ENCODE measurements at places on chromosomes 2 and 18.

DNA sequence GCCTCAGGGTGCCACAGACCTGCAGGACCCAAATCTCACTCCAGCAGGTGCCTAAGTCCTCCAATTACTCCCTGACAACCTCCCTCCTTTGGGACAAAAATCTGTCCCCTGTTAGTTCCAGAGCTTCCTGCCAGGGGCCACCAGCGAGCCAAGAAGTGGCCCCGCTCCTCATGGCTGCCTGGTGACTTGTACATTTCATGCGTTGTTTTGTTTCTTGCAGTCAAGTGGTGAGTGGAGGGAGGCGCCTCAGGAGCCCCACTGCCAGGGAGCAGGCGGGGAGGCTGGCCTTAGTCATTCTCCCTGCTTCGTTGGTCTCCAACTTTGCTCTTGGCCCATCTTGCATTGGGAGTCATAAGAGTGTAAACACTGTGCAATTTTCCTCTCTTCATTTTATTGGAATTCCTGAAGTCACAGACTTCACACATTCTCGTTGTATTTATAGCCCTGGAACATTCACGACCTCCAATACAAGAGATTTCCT lies 81.3 kb downstream of the KCNF1 start:
- no peak for DNase-seq

GRCh38 chr18:47246027-47246971 lies 5.2 kb downstream of the SKOR2 start:
- DNase-seq: no peak

GRCh38 chr18:2981212-2981728 lies 31.7 kb downstream of the LPIN2 start:
- no peak for DNase-seq

- DNase-seq: no peak
Observed at GRCh38 chr2:215003001-215003400, 135.4 kb downstream of the ABCA12 start.

DNA sequence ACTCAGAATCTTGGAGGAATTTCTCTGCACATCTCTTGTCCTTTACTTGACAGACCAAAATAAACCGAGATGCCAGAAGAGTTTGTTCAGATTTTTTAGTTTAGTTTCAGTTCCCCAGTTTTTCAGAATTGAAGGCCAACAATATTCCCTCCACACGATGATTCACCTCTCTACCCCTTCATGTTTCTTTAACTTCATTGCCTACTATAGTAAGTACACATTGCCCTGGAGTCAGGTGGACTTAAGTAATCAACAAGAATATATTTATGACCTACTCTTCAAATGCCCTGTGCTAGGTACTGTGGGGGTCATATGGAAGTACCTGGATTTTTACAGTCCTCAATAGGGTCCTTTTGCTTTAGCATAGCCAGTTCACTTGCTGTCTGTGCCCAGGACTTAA lies 79.6 kb upstream of the CTLA4 start:
- no peak for DNase-seq

- no peak for DNase-seq
Observed at GRCh38 chr2:27720004-27720551, 51.4 kb upstream of the MRPL33 start.

DNA sequence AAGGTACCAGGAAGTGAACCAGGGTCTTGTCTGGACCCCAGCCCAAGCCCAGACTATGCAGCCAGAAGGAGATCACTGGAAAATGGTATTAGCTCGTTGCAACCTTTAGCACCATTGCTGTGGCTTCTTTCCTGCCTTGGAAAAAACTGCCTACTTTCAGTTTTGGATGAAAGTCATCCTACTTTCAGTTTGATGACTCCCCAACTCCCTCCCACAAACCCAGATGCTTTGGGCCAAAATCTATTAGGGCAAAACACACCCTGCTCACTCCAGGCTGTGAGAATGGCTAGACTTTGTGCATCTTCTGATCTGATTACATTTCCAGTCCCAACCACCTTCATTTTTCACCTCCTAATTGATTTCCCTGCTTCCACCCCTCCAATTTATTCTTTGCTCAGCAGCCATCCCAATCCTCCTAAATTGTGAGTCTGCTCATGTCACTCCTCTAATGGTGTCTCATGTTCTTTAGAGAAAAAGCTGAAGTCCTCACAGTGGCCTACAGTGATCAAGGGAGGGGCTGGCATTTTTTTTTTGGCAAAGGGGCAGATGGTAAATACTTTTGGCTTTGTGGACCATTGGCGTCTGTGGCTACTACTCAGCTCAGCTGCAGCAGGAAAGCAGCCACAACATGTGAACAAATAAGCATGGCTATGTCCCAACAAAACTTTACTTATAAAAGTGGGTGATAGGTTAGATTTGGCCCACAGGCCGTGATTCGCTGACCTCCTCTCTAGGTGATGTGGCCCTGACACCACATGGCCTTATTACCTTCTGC lies 368.7 kb downstream of the SLC4A3 start:
- no peak for DNase-seq

GRCh38 chr2:16238001-16238761 lies 297.8 kb downstream of the MYCN start:
- DNase-seq: no peak

DNA sequence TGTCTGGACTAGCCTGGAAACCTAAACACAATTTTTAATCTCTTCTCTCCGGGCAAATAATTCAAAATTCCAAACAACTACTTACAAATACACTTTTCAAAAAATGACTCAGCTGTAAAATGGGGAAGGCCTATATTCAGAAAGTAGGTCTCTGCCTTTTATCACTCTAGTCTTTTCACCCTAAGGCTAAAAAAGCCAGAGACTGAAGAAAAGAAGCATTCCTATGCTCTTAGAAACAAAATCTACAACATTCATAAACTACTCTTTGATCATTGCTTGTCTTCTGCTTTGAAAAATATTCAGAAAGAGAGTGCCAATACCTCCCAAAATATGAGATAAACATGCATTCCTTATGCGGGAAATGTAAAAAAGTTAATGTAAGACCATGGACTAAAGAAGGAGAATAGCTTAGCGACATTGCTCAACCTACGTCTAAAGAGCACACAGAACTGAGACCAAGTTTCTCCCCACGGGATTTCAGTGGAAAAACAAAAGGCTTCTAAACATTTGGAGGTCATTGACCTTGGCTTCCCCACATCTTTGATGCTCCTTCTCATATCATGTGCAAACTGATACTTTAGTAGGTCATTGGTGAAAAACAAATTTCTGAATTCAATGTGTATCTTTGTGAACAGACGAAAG lies 74.4 kb upstream of the EPB41L3 start:
- no peak for DNase-seq

DNA sequence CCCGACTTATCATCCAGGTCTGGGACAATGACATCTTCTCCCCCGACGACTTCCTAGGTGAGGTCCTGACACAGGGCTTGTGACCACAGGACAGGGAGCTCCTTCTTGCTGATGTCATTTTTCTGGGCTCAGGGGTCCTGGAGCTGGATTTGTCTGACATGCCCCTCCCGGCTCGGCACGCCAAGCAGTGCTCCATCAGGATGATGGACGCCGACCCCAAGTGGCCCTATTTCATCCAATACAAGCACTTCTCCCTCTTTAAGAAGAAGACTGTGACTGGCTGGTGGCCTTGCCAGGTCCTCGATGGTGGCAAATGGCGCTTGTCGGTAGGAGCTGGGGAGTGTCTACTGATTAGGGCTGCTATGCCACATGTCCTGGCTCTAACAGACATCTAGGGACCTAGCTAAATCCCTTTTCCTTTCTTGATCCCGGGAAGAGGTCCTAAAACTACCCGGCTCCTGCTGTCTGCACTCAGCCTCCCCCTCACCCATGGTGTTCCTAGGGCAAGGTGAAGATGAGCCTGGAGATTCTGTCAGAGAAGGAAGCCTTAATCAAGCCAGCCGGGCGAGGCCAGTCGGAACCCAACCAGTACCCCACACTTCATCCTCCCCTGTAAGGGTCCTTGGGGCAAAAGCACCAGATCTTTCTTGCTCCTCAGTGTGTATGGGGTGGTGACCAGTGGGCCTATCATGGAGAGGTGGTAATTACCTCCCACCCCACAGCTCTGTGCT lies 36.7 kb downstream of the LMAN2L start:
- no peak for DNase-seq

GRCh38 chr2:168643979-168644378 lies 158.5 kb upstream of the NOSTRIN start:
- DNase-seq: no peak

DNA sequence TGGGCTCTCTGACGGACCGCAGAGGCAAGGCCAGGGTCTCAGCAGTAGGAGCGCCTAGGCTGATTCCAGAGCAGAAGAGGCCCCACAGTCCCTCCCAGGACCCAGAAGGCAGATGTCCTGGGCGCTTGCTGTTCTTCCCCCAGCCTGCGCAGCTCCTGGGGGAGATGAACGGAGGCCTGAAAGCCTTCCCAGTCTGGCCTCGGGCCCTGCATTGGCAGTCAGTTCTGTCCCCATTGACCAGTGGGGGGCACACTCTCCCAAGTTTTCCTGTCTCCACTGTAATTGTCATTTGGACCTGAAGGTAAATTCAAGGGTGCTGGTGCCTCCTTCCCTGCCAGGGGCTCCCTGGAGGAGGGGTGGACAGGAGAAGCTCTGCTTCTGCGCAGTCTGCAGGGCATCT lies 345.7 kb downstream of the CYP26B1 start:
- peak; percentile 24 for DNase-seq

DNA sequence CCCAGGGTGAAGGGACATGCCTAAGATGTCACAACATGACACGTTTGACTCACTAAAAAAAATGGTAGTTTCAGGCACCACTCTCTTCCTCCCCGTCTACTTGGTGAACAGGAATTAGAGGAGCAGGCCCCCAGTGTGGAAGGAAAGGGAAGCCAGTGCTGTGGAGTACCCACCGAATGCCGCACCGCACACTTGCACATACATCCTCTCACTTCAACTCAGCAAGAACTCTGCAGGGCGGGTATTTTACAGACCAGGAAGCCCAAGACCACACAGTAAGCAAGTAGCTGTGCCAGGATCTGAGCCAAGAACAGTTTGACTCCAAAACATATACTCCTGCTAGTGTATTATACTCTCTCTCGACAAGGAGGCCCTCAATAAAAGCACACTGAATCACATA lies 69.8 kb downstream of the BCL2 start:
- peak; percentile 83 for DNase-seq

- DNase-seq: no peak
Observed at GRCh38 chr2:10924859-10925258, 13.1 kb downstream of the KCNF1 start.

DNA sequence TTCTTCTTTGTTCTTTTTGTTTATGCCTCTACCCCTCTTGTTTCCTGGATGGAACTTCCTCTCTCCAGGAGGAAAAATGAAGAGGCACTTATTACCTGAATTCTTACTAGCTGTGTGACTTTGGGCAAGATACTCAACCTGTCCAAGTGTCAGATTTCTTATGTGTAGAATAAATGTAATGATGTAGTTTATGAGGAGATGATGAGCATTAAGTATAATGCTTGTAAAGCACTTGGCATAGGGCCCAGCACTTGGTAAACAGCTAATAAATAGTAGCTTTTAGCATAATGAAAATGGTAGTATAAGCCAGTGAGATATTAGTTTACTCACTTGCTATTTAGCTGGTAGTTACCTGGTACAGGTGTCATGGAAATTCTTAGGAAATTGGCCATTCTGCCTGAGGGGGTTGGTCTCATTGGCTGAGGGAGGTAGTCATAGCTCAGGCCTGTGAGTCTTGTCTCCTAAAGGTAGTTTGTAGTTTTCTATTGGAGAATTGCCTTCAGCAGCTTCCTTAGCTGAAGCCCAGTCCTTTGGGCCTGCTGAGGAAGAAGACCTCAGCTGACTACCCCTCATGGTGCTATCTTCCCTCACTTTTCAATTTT lies 133.4 kb upstream of the NABP1 start:
- DNase-seq: no peak

GRCh38 chr2:167265722-167266121 lies 377.4 kb downstream of the XIRP2 start:
- no peak for DNase-seq

All from HL-60 (cell line).